ENCODE measurements at places on chromosomes 6 and 20.

- DNase-seq, result no peak
These were observed 406.5 kb upstream of the CHD6 start for GRCh38 chr20:42024653-42025052.

DNA sequence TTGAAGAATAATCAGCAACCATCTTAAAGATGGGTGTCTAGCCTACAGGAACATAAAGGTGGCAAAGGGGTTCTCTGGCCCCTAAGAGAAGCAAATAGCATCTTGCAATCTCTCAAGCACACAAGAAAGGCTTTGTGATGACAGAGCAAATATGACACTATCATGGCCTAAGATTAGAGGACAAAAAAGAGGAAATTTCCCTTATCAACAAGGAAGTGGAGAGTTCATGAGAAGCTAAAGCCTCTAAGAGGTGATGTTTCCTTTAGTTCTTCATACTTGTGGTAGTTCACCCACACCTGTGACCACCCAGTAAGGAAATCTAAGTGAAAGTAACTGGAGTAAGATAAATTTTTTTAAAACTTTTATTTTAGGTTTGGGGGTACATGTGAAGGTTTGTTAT is 88.4 kb downstream of the OLIG3 start:
- DNase-seq, result no peak

DNA sequence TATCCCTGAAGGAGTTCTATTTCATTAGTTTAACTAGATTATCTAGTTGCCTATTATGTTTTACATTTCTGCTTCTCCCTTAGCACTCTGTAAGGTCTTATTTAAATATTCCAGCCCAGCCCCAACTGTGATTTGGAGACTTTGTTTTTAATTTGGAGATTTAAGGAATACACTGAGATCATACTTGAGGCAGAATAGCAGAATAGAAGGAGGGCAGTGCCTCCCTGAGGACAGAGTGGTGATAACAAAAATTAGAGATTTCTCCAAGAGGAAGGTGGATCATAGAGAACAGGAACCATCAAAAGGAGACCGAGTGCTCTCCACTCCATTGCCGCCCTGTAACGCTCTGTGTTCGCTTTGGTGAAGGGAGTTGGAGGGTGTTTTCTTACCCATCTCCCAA is 14.8 kb upstream of the CD164 start:
- DNase-seq, result no peak

DNA sequence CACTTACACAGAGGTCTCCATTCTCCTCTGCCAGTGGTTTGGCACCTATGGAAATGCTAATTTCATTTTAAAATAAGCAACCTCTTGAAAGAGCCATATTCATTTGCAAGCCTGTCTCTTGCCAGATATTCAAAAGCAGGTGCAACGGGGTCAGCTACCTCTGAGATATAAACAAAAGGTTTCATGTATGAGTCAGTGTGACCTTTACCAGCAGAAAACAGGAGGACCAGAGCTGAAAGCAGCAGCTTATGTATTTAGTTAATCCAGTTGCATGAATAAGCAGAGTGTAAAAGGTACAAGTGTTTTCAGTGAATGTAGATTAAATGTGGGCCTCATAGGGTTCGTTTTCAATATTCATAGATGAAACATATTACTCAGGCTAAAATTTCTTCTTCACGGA is 56.0 kb downstream of the TENT5A start:
- no peak for DNase-seq

DNA sequence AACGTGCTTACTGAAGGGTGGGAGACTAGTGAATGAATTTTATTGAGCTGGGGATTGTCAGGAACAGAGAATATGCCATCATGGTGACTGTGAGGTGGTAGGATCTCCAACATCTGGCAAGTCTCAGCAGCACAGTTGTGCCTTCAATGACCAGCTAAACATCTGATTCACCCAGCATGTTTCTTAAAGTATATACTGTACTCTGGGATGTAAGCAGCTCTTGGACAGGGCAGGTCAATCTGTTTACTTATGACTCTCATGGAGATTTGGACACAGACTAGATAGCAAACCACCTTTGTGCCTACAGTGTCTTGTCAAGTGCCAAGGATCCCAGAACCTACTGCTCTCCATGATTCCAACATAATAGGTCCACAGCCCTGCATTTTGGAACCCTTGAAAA is 801.0 kb upstream of the CITED2 start:
- DNase-seq, result no peak

DNA sequence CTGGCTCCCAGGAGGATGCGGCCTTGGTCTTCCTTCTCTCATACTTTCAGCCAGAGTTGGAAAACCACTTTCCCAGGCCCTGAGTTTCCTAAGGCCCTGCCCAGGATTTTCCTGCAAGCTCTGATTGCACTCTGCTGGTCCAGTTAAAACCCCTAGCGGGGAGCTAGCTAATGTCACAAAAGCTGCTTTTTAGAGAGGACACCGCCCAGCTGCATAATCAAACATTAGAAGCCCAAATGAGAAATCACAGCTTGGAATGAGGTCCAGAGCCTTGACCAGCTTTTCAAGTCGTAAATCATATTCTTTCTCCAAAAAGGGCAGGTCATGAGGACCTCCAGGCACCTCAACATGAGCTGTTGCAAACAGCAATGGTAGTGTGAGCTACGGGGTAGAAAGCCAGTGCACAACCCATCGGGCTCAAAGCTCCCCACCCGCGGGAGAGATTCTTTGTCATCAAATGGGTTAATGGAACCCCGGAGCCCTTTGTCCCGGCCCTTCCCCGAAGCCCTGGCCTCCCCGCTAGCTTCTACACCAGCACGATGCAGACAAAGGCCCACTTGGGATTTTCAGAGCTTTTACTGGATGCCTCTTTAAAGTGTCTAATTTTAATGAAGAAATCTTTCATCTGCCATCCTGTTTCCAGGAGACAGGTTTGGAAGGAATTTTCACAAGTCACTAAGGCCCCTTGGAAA is 134.0 kb downstream of the SCML4 start:
- no peak for DNase-seq

- no peak for DNase-seq
These were observed 117.0 kb downstream of the BMP5 start for GRCh38 chr6:55758156-55758937.

DNA sequence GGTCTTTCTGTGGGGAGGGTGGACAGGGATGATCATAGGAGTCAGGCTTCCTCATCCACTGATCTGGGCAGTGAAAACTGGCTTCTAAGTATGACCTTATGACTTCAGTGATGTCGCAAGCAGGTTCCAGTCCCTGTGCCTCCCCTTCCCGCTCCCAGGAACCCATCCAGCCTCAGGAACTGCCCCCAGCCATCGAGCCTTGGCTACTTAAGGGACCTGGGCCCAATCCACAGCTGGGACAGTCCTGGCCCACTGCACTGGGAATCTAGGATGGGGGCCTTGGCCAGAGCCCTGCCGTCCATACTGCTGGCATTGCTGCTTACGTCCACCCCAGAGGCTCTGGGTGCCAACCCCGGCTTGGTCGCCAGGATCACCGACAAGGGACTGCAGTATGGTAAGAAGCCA is at the start of gene LBP:
LBP (plus strand) TSS at position 236 of the 405 bp plus-strand sequence; CDS start at position 271, 35 bp downstream.
- DNase-seq, result no peak

DNA sequence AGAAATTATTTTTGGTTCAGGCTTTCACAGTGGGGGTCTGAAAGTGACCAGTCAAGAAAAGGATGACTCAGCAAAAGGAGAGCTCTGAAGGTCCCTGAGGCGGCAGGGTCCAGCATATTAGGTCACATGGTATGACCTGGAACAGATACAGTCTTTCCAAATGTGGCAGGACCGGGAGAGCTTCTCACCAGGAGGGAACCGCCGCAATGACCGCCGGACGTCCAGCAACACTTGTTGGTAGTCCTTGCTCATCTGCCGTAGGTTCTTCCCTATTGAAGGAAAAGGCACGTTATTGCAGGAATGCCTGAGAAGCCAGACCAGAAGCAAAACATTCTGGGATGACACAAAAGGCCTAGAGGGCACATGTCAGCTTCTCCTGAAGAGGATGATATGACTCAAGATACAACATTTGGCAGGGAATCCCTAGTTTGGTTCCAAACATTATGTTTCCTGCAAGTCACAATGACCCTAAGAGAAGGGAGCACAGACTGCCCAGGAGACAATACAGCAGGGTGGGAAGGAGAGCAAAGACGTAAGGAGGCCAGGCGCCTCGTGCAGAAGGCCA is 17.4 kb downstream of the TBC1D20 start:
- no peak for DNase-seq

- DNase-seq, result peak; percentile 19
These were observed 41.1 kb upstream of the OSTM1 start for GRCh38 chr6:108115598-108116058.

DNA sequence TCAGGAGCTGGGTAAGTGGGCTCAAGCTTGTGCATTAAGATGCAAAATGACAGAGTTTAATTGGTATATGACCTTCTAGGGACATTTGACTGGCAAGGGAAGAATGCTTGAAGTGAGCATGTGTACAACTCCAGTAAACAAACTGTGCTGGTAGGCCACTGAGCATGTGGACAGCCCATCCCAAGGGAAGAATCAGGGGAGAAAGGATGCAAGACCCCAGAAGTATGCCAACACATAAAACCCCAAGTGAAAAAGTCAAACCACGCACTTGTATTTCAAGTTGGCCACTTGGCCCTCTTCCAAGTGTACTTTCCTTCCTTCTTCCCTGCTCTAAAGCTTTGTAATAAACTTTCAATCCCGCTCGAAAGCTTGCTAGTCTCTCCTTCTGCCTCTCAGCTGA is 10.4 kb upstream of the THBD start:
- no peak for DNase-seq

DNA sequence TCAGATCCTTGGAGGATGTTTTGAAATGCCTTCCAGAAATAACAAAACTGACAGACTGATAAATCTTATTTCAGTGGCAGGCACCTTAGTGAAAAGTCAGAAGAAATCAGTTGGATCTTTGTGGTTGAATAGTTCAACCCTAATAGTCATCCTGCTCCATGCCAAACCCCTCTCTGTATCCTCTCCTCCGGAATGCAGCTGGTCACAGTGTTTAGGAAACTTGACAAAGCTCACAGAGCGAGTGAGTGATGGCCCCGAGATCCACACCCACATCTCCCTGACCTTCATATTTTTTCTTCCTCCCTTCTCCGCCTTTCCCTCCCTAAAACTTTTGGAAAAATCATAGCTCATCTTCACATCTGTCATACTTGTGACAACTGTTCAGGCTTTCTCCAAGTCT is 464.8 kb upstream of the CDH4 start:
- DNase-seq, result no peak

GRCh38 chr20:57594092-57594951 is 25.9 kb downstream of the ZBP1 start:
- peak; percentile 31 for DNase-seq

GRCh38 chr6:88992741-88993552 is 29.5 kb upstream of the RNGTT start:
- no peak for DNase-seq

- peak; percentile 9 for DNase-seq
These were observed 236.0 kb downstream of the ADGRG6 start for GRCh38 chr6:142537612-142538478.

DNA sequence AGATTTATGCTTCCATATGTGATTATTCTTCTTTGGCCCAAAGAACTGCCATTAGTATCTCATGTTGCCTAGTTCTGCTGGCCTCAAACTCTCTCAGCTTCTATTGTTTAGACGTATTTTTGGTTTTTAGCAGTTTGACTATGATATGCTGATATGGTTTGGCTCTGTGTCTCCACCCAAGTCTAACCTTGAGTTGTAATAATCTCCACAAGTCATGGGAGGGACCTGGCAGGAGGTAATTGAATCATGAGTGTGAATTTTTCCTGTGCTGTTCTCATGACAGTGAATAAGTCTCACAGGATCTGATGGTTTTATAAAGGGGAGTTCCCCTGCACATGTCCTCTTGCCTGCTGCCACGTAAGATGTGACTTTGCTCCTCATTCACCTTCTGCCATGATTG is 96.7 kb upstream of the ARG1 start:
- DNase-seq, result no peak

GRCh38 chr6:72031471-72031870 is 145.1 kb downstream of the RIMS1 start:
- no peak for DNase-seq

GRCh38 chr20:39395478-39396291 is 433.5 kb downstream of the DHX35 start:
- DNase-seq, result no peak

DNA sequence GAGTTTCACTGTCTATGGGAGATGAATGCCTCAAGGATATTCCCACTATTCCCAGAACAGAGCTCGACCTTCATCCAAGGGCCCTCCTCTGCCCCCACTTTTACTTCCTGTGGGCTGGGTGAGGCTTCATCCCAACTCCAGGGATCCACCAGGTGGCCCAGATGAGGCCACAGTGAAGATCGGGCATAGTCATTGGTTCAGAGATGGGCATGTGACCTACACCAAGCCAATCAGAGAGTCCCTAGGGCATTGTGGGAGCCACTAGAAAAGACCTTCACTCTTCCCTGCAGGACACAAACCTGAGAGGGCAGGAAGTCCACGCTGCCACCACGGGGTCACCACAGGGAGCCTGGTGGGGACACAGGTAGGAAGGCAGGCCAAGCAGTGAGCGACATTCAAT is 72.9 kb upstream of the SLC22A16 start:
- DNase-seq, result no peak

DNA sequence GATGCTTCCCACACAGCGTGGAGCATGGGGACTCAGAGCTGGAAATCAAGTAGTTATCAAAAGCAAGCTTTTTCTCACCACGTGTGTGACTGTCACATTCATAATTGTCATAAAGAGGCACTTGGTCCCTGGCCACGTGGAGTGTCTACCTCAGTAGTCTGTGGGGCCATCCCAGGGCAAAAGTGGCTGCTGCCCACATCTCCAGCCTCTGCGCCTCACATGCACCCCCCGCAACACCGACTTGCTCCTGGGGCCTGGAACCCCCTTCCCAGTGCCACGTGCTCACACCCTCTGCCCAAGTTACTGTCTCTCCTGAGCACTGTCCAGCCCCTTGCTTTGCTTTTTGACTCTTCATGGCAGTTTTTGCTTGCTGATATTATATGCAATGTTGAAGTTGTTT is 133.2 kb upstream of the SNX9 start:
- DNase-seq, result no peak

GRCh38 chr6:11538052-11538818 is 686 bp downstream of the TMEM170B start:
- no peak for DNase-seq

DNA sequence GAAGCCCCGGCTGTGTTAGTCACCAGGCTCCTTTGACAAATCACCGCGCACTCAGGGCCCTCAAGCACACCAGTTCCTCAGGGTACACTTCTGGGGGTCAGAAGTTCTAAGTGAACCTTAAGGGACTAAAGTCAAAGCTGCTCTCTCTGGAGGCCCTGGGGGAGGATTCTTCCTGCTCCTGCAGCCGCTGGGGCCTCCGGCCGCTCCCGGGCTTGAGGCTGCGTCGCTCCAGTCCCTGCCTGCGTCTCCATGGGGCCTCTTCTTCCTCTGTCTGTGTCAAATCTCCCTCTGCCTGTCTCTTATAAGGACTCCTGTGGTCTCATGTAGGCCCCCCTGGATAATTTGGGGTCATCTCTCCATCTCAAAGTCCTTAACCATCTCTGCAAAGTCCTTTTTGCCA is 18.1 kb upstream of the GATA5 start:
- DNase-seq, result no peak

DNA sequence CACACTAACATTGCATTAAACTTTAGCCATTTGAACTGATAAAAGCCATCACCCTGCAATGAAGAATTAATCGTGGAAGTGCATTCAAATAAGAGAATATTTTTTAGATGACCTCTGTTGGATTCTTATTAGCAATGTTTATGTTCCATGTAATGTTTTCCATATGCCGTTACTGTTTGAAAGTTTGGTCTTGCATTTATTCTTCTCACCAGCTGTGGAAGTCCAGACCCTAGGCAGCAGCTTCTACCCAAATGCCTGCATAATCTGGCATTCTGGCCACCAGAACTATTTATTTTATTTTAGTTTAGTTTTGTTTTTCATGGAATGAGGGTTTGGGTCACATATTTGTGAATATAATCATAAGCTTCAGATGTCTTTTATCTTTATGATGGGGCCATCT is 140.4 kb downstream of the SAMD5 start:
- no peak for DNase-seq

GRCh38 chr6:22147921-22148776 is 148.7 kb downstream of the PRL start:
- DNase-seq, result no peak
